ENCODE measurements at places on chromosomes 3 and 15.

DNA sequence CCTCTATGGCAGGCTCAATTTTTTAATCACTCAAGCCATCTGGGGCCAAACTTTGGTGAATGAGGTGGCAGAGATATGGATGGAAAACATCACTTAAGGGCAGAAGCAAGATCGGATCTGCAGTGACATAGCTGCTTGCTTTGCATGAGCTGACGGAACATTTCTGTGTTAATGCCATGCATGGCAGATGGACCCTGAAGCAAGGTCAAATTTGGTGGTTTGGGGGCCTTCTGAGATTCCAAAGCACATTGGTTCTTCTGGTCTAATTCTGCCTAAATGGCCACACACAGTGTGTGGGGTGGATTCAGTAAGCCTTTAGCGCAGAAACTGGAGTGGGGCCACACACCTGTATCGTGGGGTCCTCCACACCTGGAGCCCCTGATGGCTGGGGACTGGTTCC is 38.3 kb upstream of the BCL2L10 start:
- no peak for DNase-seq

DNA sequence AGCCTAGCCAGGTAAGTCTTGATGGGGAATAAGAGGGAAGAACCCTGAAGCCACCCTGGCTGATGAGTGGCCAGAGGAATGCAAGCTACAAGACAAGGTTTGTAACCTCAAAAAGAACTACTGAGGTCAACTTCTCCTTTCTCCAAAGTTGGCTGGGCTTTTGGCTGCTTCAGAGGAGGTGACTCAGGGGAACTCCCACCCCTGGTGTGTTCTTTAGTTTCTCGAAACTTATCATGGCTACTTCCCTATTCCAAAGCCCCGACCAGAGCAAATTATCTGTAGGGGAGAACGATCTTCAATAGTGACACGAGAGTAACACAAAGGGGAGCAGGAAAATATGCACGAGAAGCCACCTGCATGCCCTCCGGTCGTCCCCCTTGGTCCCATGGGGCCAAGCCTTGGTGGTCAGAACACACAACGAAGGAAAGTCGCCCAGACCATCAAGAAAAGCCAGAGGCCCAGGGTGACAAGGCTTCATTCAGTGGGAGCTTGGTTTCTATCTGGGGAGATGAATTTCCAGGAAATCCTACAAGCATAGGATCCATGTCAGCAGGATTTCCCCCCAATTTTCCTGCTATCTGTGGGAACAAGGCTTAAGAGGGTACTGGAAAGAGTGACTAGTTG is 6.5 kb upstream of the BCL2A1 start:
- no peak for DNase-seq

- no peak for DNase-seq
Measured at GRCh38 chr15:23629234-23629805, 18.3 kb downstream of the MAGEL2 start.

GRCh38 chr3:123084192-123084591 is 17.4 kb downstream of the PDIA5 start:
- no peak for DNase-seq

DNA sequence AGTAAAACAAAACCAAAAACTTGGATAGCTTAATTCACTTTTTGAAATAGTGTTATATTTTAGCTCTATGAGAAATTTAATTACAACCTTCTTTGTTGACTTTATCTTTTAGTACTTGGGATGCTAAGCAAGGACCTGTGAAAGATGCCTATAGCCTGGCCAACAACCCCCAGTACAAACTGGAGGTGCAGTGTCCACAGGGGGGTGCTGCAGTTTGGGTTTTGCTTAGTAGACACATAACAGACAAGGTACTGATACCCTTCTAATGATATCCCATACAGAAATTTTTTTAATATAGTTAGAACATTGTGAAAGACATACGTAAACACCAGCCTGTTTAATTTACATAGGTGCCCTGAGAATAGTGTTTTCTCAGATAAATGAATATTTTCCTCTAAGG is 35.3 kb downstream of the CAPN7 start:
- DNase-seq = peak; percentile 60

DNA sequence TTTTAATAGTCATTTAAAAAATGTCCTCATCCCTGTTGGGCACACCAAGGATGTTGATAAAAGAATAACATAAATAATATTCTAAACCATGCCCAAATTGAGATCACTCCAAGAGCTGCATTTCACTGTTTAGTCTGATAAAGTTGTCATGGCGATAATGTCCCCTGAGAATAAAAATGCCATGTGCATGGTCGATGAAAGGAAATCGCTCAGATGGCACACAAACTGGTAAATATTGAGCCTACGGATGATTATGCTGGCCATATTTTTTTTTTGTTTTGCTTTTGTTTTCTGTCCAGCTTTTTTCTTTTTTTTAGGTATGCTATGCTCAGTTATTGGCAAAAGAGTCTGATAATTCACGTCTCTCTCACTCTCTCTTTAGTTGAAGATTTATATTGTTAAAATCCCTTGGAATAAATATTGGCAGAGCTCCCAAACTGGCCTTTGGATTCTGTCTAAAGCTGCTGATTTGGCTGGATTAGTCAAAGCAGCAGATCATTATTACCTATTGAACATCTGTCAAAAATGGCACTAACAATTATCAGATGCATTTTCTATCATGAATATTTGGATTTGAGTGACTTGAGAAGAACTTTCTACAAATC is 643.8 kb downstream of the SQOR start:
- no peak for DNase-seq

- DNase-seq = no peak
Measured at GRCh38 chr3:120765830-120766493, 23.4 kb downstream of the GTF2E1 start.

All from glutamatergic neuron (in vitro differentiated cells).